WTC11 (cell line): ENCODE measurements at places on chromosomes 13 and 19. TPM values are rescaled to one million over a fixed set of nuclear protein-coding genes. Genes with fewer than 3 reads are reported as not detected.

- peaks cover 2% of the 10 kb centered on the region; the same call in 1 of the 2 replicates for H3K4me1 ChIP-seq
- peaks cover 5% of the 10 kb centered on the region for H3K36me3 ChIP-seq
- H3K4me3 ChIP-seq, result no peak overlapping the region
- H3K27me3 ChIP-seq, result no peaks in the 10 kb centered on the region
These were observed 200.4 kb upstream of the IPO5 start for GRCh38 chr13:97752961-97753668.

KLK13 gene
- total RNA-seq, result 3.1 to 5.0 TPM (median 4.5 TPM) in 3 replicates

DNA sequence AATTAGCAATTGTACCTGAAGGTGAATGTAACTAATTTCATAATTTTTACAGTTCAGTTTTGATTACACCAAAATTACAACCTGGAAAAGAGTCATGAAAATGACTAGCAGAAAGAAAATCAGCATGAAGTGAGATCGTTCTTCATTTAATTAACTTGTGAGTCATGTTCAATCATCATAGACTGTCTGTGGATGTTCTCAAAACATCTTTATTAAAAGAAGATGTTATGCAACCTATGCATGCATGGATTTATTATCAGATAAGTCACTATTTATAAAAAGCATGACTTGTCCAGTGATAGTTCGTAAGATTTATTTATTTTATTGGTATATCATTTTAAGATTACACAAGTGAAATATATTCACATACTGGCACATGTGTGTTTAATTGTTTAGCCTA, 245.9 kb downstream of the ITGBL1 start:
- no peaks in the 10 kb centered on the region for H3K27me3 ChIP-seq
- no peaks in the 10 kb centered on the region for H3K36me3 ChIP-seq
- no peak overlapping the region for H3K4me3 ChIP-seq
- no peak for DNase-seq

GRCh38 chr19:17327654-17328516, 6.8 kb downstream of the ANO8 start:
- peak overlapping the region; percentile 84 for H3K4me3 ChIP-seq
- H3K4me1 ChIP-seq, result peaks cover 16% of the 10 kb centered on the region
- DNase-seq, result peak; percentile 93
- H3K36me3 ChIP-seq, result peaks cover 11% of the 10 kb centered on the region

KIR3DL1 gene
- not detected in 3 replicates for total RNA-seq

GRCh38 chr19:41233748-41234240, 14.8 kb downstream of the AXL start:
- H3K4me1 ChIP-seq, result no peaks in the 10 kb centered on the region
- no peak overlapping the region for H3K4me3 ChIP-seq
- DNase-seq, result no peak
- no peaks in the 10 kb centered on the region for H3K27me3 ChIP-seq
- no peaks in the 10 kb centered on the region; the same call in 1 of the 2 replicates for H3K36me3 ChIP-seq

- peaks cover 43% of the 10 kb centered on the region for H3K4me1 ChIP-seq
- no peak overlapping the region for H3K27ac ChIP-seq
- no peak overlapping the region for H3K4me3 ChIP-seq
- DNase-seq, result no peak
- H3K36me3 ChIP-seq, result peaks cover 55% of the 10 kb centered on the region
These were observed 3.5 kb upstream of the ADM5 start for GRCh38 chr19:49685845-49686332.

- DNase-seq, result no peak
- no peaks in the 10 kb centered on the region for H3K27me3 ChIP-seq
- peaks cover 89% of the 10 kb centered on the region for H3K4me1 ChIP-seq
- no peak overlapping the region for H3K4me3 ChIP-seq
These were observed 21.4 kb downstream of the FOXO1 start for GRCh38 chr13:40644838-40645604.

DNA sequence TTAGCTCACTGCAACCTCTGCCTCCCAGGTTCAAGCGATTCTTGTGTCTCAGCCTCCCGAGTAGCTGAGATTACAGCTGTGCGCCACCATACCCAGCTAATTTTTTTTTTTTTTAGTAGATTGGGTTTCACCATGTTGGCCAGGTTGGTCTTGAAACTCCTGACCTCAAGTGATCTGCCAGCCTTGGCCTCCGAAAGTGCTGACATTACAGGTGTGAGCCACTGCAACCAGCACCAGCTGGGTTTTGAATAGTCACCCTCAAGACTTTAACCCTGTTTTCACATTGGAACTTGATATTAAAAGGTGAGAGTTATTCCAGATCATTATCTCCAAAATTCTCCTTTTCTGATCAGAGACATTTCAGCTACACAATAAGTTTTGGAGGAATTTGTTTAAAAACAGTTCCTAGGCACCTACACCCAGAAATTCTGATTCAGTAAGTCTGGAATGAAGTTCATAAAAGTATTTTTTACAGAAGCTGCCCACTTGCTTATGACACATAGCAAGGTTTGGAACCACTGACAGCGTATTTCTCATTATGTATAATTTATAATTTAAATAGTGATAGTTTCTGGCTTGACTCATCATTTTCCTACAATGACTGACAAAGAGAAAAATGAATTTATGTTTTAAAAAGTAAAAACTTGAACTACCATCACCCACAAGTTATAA, 417.3 kb downstream of the DIAPH3 start:
- H3K27me3 ChIP-seq, result no peaks in the 10 kb centered on the region
- H3K4me1 ChIP-seq, result peaks cover 50% of the 10 kb centered on the region
- H3K36me3 ChIP-seq, result no peaks in the 10 kb centered on the region

GET3 gene
- total RNA-seq, result 104 to 110 TPM (median 104 TPM) in 3 replicates
